ENCODE measurements at places on chromosomes 12 and 14.
A peak's percentile ranks its signal among the peaks of the same experiment; 100 is the strongest.

DNA sequence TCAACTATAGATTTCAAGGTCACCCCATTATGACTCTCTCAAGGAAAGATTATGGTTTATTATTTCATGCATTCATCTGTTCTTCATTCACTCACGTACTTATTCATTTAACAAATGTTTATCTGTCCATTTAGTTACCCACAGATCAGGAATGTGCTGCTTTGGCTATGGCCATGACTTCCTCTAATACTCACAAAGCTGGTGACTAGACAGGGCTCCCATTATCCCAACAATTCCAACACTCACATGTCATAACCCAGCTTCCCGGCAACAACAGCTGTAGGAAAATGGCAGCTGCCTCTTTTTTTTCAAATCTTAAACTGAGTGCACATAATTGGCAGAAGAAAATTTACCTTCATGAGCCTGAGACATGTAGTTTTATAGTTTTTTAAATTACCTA lies 190.8 kb upstream of the CCDC196 start:
- no peak for DNase-seq

DNA sequence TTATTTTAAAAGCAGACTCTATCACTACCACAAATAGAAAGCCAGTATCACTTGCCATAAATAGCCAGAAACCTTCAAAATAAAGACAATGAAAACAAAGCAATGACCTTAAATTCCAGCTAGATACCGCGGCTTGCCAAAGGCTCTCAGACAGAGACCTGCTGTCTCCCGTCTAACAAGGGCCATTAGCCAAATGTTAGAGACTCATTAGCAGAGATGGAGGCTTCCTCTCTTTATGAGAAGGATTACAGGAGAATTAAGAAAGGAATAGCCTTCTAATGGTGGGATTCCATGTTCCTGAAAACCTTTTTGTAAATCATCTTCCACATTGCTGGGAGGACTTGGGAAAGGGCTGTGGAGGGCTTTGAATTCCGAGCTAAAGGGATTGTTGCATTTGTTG lies 206.7 kb downstream of the AACS start:
- DNase-seq: no peak

GRCh38 chr12:48782457-48783395 lies 6.2 kb downstream of the ADCY6 start:
- DNase-seq: no peak

DNA sequence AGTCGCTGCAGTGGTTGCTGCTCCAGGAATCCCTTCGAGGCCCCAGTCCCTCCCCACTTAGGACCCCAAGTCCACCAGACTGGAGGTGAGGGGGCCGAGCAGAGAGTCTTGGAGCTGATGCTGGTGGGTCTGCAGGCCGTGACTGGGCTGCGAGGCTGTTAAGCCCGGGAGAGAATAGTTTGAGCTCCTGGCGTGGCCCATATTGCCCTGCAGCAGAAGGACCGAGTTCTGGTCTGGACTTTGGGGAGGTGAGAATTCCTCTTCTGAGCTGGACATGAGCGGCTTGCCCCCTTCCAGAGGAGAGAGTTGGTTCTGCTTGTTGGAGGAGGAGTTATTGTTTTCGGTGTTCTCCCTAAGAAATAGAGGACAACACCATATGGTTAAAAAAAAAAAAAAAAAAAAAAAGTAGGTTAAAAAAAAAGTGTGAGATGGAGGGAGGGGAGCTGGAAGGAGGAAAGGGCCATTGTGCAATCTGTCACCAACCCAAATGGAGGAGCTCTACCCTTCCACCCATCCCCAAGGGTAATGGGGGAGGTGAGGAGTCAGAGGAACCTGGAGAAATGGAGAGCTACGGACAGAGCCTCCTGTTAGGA lies 3.0 kb downstream of the SIX1 start:
- no peak for DNase-seq

DNA sequence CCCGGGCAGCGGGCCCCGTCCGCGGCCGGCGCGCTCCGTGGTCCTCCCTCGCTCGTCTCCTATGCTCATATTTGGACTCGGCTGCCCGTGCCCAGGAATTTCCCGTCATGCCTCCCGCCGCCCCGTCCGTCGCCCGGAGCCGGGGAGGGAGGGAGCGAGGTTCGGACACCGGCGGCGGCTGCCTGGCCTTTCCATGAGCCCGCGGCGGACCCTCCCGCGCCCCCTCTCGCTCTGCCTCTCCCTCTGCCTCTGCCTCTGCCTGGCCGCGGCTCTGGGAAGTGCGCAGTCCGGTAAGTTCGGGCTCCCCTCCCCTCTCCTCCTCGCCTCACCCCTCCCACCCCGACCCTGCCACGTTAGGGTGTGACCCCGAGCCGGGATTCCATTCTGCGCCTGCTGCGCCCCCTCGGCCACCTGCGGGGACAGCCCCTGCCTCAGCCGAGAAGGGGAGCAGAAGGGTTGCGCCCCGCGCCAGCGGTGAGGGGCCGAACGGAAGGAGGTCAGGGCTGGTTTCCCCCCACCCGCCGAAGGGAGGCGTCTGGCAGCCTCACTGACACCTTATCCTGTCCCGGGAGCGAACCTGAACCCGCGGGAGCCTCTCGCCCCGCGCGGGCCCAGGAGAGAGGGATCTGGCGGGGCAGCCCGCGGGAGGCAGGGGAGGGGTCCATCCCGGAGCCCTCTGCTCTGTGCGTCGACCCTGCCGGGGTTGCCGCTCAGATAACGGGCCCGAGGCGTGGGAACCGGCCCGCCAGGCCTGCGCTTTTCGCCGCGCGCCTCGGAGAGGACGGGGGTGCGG lies at the start of gene MSRB3:
TSS of gene MSRB3 (plus strand) at position 108 of the 793 bp plus-strand sequence. CDS start 29,897 bp downstream, outside the sequence.
- no peak for DNase-seq

DNA sequence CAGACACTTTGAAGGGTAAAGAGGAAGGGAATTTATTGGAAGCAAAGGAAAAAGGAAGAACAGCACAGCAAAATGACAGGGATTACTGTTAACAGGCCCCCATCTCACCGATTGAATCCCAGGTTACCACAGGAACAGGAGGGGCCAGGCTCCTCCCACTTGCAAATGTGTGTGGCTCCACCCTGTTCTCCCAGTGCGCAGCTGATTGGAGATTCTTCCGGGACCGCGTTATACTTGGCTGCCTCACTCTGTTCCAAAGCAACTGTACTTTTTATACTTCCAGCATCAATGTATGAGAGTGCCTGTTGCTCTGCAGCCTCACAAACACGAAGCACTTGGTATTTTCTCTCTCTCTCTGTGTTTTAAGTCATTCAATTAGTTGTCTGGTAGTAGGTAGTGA lies 273.6 kb upstream of the MDGA2 start:
- DNase-seq: no peak

DNA sequence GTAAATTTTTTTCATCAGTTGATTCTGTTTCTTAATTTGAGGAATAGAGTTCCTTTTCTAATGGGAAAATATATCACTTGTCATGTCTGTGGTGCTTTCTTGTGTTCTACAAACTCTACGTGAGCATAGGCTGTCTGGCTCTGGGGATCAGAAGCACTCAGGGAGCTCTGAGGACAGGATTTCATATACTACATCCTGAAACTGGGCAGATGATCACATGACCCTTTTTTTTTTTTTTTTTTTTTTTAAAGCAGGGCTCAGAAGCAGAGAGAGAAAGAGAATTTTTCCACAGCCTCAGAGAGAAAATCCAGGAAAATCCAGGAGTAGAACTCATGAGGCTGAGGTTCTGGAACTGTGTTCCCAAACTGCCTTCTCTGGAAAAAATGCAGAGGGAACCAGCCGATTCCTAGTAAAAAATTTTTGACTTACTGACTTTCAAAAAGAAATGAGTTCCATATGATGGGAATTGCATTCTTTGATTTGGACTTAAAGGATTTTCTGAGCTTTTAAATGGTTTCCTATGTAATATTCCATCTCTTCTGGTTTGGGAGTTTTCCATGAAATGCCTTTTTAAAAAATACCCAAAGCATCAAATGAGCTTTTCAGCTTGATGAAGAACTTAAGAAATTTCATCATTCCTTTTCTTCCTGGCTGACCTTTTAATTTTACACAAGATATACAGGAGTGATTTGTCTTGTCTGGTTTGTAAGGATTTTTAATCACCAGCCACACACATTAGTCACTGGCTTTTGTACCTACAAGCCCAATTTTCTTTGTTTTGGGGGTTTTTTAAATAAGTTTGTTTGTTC lies 183.1 kb upstream of the HIF1A start:
- DNase-seq: no peak

GRCh38 chr14:77421201-77421600 lies 2.1 kb downstream of the NOXRED1 start:
- no peak for DNase-seq

- no peak for DNase-seq
Observed at GRCh38 chr12:130582286-130582685, 133.8 kb downstream of the RIMBP2 start.

DNA sequence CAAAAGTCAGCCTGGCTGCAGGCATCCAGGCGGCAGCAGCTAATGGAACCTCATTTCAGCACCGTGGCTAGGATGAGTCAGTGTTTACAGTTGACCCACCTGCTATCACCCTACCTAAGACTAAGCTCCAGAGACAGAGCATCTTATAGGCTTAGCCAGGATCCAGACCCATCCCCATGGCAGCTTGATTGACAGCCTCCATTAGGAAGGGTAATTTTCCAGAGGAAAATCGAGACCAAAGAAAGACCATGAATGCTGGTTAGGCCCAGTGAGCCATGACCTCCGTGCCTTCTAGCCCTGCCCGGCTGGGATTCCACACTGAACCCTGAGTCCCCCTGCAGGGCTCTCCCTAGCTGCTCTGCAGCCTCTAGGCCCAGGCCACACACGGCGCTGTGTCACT lies 38.7 kb downstream of the TUNAR start:
- no peak for DNase-seq

- DNase-seq: no peak
Observed at GRCh38 chr14:33848706-33849454, 102.0 kb downstream of the EGLN3 start.

GRCh38 chr14:90383731-90384542 lies 12.9 kb upstream of the CALM1 start:
- peak; percentile 61 for DNase-seq

DNA sequence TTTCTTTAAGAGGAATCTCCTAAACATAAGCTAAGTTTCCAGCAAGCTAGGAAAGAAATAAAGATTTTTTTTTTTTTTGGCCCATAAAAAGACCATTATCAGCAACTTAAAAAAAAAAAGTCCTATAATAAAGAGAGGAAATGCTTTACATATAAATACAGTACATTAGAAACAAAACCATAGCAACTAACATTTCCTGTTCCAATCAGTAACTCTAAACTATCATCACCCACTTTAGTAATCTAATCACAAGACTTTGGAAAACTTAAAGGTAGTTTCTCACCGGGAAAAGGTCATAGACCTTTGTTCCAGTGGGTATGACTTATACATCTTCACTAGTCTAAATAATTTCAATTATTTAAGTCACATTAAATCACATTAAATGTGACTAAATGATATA lies 11.1 kb downstream of the SPTSSA start:
- no peak for DNase-seq

GRCh38 chr14:86091811-86092210 lies 561.9 kb downstream of the FLRT2 start:
- DNase-seq: no peak

- no peak for DNase-seq
Observed at GRCh38 chr14:78972440-78972839, 802.3 kb downstream of the NRXN3 start.

DNA sequence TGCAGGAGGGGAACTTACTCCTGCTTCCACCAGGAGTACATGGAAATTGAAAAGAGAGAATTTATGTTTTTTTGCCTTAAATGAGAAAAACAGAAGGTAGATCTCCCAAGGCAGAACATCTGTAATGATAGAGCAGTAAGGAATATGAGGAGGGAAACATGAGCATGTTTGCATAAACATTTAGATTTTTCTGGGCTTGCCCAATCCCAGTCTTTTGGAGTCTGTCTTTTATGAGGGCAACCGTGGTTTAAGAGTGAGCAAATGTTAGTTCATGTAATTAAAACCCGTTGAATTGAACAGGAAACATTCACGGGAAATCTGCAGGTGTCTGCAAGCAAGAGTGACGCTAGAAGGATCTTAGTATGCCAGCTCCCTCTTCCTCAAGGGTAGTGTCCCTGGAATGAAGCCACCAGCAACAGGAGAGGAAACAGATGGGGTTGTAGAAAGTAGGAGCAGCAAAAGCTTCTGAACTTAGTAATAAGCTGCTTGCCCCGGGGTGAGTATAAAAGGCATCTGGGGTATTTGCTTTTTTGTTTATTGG lies 79.3 kb downstream of the ARF6 start:
- DNase-seq: no peak

GRCh38 chr12:53577941-53578352 lies 48.2 kb downstream of the ATF7 start:
- DNase-seq: no peak

DNA sequence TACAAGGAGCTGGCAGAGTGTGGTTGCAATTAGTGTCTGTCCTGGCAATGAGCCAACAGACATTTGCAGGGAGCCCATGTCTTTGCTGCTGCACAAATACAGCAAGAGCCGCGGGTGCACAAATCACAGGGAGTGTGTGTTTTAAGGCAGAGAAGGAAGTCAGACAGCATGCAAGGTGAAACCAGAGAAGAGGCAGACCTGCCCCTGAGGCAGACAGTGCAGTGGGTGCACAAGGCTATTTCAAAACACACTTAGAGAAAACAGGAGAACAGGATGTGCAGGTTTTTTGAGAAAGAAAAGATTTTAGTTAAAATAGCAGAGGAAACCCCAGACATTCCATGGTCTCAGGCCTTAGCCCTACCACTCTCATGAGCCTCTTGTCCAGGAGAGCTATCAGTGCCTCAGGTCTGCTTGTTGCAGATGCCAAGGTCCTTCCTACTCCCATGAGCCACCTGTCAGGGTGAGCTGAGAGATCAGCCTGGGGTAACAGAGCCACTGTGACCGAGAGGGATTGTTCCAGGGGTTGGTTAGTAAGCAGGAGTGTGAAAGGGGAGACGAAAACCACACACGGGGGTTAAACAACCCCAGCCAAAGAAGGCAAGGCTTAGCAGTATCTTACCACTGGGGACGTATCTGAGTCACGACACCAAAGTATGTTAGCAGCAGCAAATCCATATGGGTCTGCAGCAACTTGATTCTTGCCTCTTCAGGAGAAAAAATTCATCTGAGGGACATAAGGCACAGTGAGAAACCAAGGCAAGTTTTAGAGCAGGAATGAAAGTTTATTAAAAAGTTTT lies 78.1 kb downstream of the C14orf132 start:
- no peak for DNase-seq

- DNase-seq: peak; percentile 33
Observed at GRCh38 chr12:123916729-123917128, 55.9 kb downstream of the CCDC92 start.

- no peak for DNase-seq
Observed at GRCh38 chr12:130945786-130946492, 7.8 kb upstream of the ADGRD1 start.

- DNase-seq: no peak
Observed at GRCh38 chr14:94009767-94010166, 12.7 kb downstream of the CCDC197 start.
